GM04503 (cell line): ENCODE measurements at places on chromosomes 5 and 9.

GRCh38 chr5:179166171-179166885 is 106.2 kb downstream of the ZNF354C start:
- no peak for DNase-seq

GRCh38 chr5:160237571-160238093 is 8.3 kb downstream of the FABP6 start:
- no peak for DNase-seq

DNA sequence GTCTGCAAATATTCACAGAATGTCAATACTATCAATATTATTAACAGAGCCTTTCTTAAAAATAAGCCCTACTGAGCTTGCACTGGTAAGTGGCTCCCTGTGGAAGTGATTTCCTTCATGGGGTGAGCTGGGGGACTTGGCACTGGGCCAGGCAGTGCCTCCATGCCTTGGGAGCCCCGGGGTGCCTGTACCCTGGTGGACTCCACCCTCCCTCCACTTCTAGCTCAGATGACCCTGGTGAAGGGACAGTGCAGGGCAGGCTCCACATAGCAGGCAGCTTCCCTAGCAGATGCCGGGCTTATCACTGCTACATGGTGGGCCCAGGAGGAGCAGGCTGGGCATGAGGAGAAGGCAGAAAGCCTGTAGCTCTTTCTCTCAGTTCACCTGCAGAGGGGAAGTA is 119.2 kb downstream of the DCP2 start:
- no peak for DNase-seq

GRCh38 chr5:1500411-1501091 is 23.2 kb downstream of the LPCAT1 start:
- no peak for DNase-seq

DNA sequence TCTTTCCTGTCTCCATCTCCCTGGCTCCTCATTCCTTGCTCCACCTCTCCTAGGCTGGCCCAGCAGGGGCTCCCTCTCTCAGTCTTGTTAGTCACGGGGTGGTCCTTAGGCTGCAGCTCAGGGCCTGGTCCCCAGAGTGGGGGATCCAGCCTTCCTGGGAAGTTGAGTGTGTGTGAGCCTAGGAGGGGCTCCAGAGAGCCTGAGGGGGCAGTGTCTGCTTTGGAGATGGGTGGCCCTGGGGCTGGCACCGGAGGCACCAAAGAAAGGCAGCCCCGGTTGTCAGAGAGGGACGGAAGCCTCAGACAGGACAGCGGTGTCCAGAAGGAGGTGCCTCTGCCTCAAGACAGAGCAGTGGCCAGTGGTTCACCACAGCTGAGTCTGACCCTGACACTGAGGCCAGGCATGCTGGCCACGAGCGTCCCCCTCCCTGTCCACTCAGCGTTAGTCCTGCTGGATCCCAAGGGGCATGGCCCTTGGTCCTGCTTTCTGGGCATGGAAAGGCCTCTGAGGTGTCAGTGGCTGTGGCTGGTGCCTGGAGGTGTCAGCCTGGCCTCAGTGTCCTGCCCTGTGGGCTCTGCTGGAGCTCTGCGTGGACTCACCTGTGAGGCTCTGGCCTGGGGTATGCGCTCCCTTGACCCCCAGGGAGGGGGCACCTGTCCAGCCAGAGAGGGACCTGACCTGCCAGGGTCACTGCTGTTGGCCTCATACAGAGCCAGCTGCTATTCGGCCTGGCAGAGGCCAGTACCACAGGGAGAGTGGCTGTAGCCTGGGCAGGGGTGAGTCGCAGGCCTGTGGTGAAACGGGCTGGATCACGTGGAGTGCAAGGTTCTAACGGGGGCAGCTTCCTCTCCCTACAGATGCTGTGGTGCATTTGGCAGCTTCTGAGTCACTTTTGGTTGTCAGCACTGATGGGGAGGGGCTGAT is 130.6 kb downstream of the CACNA1B start:
- DNase-seq = no peak

GRCh38 chr5:142881076-142881783 is 111.1 kb downstream of the ARHGAP26 start:
- peak; percentile 64 for DNase-seq

- DNase-seq = peak; percentile 85
These were observed 41.6 kb downstream of the MYO10 start for GRCh38 chr5:16894236-16895057.

GRCh38 chr5:179762781-179763176 is 30.2 kb downstream of the MAML1 start:
- no peak for DNase-seq
